Activated CD8-positive, alpha-beta memory T cell treated with anti-CD3 and anti-CD28 coated beads, Interleukin-2, amount 50 U/mL, for 48 hours (primary cell): ENCODE measurements at places on chromosomes 5 and 9.

DNA sequence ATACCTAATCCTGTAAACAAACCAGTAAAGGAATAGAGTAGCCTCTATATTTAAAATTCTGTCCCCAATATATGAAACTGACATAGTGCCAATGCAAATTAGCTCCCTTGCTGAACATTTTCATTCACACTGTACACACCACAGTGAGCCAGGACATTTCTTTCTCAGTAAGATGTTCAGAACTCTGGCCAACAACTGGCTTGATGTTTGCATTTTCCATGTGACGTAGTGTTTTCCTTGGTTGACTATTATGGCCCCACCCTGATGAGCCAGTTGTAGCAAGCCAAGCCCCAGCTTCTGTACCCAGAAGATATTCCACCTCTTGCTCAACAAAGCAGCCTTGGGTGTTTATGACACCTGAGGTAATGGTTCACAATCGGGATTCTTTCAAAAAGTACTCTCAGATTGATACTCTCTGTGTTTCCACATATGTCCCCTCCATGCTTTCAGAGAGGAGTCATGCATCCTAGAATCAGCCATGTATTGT is 17.7 kb upstream of the ANXA1 start:
- DNase-seq: no peak

DNA sequence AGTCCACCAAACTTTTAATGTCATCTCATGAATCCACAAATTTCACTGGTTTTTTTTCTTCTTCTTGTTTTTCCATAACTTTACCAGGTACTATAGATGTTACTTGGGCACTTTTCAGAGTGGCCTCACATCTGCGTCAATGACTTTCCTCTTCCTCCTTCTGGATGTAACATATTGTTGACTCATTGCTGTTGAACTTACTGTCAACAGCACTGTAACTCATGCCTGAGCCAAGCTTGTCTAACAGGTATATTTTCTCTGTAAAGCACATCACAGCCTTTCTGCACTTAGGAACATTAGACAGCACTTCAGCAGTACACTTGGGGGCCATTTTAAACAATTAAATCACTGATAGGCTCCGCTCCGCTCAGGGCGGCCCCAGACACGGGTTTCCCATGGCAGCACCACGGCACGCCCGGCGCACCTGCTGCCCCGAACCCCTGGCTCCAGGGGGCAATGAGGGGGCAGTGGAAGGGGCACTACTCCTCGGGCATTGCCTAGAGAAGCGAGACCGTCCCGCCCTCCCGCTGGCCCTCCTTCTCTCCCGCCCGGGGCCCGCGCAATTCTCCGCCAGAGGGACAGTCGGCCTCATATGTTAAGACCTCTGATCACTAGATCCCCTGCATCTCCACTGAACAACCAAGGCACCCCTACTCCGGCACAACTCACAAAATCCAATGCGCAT is 41.9 kb upstream of the SPATA31C2 start:
- DNase-seq: no peak

- DNase-seq: no peak
These were observed 346.3 kb downstream of the TMEM167A start for GRCh38 chr5:82730913-82731312.

- no peak for DNase-seq
These were observed 6.6 kb downstream of the SLC36A3 start for GRCh38 chr5:151296974-151297373.

- DNase-seq: no peak
These were observed 101.8 kb downstream of the PJA2 start for GRCh38 chr5:109307951-109308350.

DNA sequence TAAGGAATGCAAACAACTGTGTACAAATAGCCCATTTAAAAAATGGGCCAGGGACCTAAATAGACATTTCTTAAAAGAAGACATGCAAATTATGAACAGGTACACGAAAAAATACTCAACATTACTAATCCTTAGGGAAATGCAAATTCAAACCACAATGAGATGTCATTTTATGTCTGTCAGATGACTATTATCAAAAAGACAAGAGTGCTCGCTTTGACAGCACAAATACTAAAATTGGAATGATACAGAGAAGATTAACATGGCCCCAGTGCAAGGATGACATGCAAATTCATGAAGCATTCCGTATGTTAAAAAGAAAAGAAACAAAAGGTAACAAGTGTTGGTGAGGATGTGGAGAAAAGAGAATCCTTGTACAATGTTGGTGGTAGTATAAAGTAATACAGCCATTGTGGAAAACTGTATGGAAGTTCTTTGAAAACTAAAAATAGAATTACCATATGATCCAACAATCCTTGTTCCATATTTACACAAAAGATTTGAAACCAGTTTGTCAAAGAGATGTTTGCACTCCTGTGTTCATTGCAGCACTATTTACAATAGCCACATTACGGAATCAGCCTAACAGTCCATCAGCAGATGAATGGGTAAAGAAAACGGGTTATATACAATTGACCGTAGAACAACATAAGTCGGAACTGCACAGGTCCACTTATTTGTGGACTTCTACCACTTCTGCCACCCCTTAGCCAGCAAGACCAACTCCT is 47.2 kb upstream of the PCAT7 start:
- no peak for DNase-seq

GRCh38 chr9:84924266-84924665 is 254.7 kb downstream of the NTRK2 start:
- no peak for DNase-seq

DNA sequence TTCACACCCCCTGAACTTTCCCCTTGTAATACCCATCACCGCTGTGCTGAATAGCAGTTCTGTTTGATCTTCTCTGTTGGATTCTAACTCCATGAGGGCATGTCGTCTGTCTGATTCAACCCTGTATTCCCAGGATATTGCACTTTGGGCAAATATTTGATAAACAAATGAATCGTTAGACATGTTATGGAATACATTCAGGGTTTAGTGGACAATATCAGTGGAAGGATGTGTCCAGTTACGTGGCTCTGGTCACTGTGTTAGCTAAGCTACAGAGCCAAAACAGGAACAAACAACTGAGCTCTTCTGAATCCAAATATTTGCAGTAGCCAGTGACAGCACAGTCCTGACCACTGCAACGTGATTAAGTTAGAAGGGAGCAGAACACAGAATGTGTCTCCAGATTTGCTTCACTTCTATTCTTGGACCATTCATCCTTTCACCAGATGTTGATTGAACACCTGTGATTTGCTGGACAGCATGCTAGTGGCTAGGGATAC is 13.2 kb downstream of the ANGPTL2 start:
- no peak for DNase-seq

- no peak for DNase-seq
These were observed 25.7 kb upstream of the BARHL1 start for GRCh38 chr9:132556714-132557113.

- DNase-seq: no peak
These were observed 1.5 kb downstream of the GAS1 start for GRCh38 chr9:86945728-86946200.

DNA sequence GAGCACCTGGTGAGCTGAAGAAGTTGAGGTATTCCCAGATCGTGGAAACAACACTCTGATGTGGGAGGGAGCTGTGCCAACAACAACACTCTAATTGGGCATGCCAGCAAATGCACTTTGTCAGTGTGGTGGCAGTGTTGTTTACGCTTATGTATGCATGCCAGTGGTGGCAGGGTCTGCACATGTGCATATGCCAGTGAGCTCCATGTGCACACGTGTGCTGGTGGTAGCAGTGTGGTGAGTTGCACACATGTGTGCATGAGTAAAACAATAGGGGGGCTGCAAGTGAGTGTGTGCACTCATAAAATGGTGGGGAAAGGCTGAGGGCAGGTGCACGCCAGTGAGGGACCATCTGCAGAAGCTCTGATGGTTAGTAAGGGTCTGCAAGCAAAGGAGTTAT is 134.2 kb downstream of the DMRTA1 start:
- no peak for DNase-seq

DNA sequence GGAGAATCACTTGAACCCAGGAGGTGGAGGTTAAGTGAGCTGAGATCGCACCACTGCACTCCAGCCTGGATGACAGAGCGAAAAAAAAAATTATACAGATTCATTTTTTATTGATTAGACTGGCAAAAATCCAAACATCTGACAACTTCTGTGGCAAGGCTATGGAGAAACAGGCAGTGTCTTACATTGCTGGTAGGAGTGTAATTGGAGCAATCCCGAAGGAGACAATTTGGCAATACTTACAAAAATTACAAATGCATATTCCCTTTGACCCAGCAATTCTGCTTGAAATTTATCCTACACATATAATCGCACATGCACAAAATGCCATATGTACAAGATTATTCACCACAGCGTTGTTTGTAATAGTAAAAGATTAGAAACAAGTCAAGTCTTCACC is 86.8 kb downstream of the MAPKAP1 start:
- no peak for DNase-seq
